Mesendoderm (in vitro differentiated cells): ENCODE measurements at places on chromosomes 1 and 21.

DNA sequence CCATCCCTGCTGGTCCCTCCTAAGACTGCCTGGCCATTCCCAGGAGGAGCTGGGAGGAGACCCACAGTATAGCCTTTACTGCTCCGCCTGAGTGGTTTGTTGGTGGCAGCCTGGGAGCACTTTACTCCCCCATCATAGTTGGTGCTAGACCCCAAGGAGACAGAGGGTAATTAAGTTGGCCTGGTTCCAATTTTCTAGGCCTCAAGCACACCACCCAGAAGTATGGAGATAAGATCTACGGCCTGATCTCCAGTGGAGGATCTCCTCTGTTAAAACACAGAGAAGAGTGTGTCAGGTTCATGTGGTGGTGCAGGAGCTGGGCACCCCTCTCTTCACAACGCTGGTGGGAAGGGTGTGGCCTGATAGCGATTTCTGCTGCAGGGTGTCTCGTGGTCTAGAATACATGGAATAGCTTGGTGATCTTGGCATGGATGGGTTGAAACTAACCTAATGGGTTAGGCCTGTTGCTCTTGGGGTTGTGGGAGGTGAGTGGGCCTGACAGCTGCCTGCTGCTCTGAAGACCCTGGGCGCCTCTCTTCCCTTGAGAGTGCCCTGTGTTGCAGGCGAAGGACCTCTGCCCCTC is 68.5 kb downstream of the FASLG start:
- DNase-seq: no peak

DNA sequence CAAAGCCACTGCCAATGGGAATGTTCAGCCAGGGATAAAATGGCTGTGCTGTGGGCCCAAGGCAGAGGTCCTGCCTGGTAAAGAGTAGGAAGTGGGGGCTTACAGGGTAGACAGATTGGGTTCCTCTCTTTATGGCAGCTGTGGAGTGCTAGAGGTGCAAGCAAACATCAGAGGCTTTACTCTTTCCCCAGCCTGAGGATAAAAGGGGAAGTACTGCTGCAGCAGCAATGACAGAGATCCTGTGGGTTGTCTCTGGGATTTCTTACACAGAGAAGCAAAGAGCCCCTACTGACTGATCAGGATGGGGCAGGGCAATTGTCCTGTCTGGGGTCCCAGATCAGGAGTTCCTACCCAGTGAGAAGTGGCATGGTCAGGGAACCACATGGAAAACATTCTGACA is 54.2 kb downstream of the DRAM2 start:
- DNase-seq: no peak

DNA sequence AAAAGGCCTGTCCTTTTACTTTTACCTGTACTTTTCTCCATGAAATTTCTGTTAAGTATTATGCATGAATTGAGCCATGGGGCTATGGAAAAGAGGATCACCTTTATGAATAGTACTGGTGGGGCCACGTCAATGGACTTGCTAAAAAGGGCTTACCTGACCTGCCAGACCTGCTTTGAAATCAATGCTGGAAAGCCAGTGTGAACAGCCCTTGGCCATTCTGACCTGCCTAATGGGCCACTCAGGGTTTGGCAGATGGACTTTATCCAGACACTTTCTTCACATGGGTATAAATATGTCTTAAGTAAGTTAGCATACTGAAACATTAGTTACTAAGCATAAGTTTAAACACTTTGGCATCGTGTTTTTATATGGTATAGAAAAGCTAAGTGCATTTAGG is 8.3 kb upstream of the GUK1 start:
- no peak for DNase-seq

DNA sequence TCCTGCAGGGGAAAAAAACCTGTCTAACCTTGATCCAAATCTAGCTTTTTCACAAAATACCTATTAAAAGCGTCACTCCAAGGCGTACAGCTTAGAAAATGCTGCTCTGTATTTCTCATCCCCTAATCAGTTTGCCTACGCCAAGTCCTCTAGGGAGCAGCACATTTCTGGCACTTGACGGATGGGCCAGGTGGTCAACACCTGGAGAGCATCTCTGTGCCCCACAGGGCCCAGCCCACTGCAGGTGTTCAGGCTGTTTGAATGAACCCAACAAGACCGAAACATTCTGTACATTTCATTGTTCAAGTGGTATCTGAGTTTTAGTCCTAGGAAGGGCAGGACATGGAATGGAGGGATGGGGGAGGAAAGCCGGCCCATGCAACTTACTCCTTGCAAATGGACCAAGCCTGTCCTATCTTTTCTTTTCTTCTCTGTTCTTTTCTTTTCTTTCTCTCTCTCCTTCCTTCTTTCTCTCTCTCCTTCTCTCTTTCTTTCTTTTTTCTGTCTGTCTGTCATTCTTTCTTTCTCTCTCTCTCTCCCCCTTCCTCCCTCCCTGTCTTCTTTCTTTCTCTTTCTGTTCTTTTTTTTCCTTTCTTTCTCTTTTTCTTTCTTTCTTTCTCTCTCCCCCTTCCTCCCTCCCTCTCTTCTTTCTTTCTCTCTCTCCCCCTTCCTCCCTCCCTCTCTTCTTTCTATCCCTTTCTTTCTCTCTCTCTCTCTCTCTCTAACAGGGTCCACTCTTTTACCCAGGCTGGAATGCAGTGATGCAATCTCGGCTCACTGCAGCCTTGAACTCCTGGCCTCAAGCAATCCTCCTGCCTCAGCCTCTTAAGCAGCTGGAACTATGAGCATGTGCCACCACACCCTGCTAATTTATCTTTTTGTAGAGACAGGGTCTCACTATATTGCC is 29.1 kb downstream of the IGFN1 start:
- DNase-seq: no peak

DNA sequence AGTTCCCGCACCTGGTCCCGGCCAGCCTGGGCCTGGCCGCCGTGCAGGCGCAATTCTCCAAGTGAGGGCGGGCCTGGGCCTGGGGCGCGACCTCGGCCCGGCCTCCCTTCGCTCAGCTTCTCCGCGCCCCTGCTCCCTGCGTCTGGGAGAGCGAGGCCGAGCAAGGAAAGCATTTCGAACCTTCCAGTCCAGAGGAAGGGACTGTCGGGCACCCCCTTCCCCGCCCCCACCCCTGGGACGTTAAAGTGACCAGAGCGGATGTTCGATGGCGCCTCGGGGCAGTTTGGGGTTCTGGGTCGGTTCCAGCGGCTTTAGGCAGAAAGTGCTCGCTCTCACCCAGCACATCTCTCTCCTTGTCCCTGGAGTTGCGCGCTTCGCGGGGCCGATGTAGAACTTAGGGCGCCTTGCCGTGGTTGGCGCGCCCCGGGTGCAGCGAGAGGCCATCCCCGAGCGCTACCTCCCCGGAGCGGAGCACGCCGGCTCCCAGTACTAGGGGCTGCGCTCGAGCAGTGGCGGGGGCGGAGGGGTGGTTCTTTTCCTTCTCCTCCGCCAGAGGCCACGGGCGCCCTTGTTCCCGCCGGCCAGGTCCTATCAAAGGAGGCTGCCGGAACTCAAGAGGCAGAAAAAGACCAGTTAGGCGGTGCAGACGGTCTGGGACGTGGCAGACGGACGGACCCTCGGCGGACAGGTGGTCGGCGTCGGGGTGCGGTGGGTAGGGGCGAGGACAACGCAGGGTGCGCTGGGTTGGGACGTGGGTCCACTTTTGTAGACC is 1.2 kb downstream of the OLIG1 start:
- peak; percentile 49 for DNase-seq

GRCh38 chr1:169392406-169392805 is 24.4 kb downstream of the BLZF1 start:
- peak; percentile 83 for DNase-seq

DNA sequence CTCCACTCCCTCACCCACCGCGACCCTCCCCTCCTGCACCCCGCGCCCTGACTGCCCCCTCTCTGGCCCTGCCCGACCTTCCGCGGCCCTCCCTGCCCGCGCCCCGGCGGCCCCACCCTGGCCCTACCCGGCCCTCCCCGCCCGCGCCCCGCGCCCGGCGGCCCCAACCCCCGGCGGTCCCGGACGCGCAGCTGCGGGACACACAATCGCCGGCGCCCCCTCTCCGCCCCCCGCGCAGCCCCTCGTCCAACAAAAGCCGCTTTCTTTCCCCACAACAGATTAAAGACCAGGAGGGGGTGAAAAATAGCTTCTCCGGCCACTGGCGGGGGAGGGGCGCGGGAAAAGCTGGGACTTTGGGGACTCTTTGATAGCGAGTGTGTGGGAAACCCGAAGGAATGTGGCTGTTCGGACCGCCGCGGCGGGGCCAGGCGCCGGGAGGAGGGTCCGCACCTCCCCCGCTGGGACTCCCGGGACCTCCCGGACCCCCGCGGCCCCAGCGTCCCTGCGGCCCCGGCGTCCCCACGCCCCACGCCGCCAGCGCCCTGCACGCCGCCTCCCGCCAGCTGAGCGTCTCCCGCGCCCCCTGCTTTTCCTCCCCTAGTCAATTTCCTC is 8.8 kb upstream of the ID3 start:
- DNase-seq: no peak

- DNase-seq: no peak
Measured at GRCh38 chr1:246221485-246222255, 285.4 kb downstream of the SMYD3 start.

DNA sequence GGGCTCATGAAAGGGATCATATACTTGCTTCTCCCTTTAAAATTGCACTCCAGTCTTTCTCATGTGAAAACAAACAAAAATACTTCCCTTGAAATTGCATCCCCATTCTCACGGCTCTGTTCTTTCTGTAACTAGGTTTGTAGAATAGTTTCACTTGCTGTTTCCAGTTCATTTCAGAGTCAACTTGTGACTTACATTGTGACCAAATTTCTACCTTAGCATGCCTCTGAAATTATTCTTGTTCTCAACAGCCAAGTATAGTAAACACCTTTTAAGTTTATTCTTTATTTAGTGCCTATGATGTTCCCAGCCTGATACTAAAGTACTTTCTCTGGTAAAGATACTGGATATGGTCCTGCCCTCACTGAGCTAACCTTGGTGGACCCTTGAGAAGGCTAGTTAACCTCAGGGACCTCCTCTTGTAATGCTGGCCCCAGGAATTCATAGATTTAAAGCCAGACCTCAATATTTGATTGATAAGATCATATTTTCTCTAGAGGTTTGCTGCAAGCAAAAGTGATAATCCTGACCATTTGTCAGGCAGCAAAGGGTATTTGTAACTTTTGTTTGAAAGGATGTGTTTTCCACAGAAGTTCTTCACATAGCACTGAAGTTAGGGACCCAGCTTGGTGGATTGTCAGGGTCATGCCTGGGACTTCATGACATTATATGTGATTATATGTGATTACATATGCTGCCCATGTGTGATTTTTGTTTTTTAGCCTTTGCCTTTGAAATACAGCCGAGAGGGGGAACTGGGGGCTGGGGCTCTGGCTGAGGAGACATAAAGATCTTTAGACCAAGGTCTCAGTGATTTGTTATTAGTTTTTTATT is 29.6 kb downstream of the VANGL2 start:
- no peak for DNase-seq

- DNase-seq: no peak
Measured at GRCh38 chr1:246364415-246364941, 142.6 kb downstream of the SMYD3 start.

- peak; percentile 65 for DNase-seq
Measured at GRCh38 chr1:221381910-221382623, 359.8 kb downstream of the DUSP10 start.

GRCh38 chr1:13764588-13765332 is 64.8 kb downstream of the PRDM2 start:
- DNase-seq: peak; percentile 89

DNA sequence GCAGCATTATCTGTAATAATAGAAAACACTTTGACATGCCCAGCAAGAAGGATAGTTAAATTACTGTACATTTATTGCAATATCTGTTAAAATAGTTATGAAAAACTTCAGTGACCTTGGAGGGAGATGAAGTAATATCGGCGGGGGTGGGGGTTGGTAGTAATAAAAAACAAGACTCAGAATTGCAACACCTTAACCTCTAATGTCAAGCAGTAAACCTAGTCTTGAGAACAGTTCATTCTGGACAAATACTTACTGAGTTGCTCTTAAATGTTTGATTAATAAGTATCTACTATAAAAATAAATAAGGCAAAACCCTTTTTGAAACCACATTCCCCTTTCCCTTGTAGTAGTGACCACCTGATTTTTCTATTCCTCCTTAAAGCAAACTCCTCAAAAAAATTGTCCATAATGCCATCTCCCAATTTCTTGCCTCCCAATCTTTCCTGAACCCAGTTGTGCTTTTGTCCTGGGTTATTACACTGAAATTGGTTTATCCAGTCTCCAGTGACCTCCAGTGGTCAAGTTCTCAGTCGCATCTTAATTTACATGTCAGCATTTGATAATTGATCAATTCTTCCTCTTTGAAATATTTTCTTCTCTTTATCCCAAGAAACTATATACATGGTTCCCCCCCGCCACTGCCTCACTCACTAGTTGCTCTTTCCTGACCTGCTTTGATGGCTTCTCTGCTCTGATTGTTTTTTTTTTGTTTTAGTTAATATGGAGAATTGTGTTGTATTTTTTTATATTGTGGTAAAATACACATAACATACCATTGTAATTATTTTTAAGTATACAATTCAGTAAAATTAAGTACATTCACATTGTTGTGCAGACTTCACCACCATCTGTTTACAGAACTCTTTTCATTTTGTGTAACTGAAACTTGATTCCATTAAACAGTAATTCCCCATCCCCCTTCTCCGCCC is 36.8 kb downstream of the RAP1A start:
- DNase-seq: peak; percentile 65

DNA sequence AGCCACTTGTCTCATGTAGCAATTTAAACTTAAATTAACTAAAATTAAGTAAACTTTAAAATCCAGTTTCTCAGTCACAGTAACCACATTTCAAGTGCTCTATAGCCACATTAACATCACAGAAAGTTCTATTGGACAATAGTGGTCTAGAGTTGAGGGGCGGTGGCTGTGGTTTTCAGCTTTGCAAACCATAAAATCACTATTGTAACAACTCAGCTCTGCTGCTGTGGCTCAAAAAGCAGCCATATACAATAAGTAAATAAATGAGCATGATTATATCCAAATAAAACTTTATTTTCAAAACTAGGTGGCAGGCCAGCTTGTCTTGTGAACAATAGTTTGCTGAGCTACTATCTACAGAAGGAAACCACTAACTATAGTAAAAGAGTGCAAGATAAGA is 43.4 kb upstream of the C1orf53 start:
- no peak for DNase-seq

- DNase-seq: peak; percentile 80
Measured at GRCh38 chr1:25797939-25798338, 2.1 kb upstream of the SELENON start.

DNA sequence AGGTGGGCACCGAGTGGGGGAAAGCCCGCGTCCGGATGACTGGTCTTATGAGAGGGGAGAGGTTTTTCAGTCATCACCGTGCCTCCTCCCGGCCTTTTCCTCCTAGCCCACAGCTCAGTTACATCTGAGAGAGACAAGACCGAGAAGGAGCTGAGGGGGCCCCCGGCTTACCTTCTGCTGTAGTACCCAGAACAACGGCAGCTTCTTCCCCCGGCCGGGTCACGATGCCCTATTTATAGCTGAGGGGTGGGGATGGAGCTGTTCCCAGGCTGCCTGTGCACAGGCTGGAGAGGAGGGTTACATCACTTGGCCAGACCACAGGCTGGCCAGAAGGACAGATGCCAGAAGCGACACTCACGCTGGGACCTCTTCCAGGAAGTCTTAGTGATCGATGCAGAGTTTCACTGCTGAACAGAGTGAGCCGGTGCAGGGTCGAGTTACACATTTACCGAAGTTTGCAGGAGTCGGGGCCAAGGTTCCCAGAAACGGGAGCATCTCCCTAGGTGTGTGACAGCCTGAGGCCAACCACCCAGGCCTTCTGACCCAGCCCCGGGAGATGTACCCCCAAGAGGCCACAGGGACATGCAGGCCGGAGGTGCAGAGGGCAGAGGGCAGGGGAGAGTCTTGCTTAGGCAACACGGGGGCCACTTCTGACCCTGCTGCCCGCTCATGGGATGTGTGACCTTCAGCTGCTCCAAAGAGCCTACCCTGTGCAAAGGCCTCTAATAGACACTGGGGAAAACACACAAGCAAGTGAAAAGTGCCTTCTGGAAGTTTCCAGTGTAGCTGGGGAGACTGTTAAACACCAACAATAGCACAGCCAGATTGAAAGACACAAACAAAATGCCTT is at the start of gene AGT:
AGT (minus strand) TSS at position 208 of the 850 bp plus-strand sequence. CDS start 3,299 bp downstream, outside the sequence.
- no peak for DNase-seq
